ENCODE measurements at places on chromosomes 4 and X.

DNA sequence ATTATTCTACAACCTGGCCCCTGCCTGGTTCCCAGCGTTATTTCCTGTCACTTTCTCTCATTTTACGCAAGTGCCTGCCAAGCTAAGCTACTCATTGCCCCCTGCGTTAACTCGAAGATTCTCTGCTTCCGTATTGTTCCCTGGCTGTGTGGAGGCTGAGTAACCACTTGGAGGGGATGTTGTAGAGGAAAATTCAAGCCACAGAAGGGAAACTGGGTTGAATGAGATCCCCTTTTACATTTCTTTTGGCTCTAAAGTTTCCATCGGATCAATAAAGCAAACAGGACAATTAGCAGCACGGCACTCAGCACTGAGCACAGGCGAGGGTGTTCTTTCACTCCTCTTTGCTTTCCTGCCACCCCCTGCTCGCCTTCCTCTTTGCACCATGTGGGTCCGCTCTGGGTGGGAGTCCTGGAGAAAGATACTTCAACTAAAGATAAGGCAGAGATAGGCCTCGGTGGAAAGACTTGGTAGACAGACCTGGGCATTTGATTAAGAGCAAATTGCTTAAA, 4.2 kb upstream of the TMSB4X start:
- DNase-seq: peak; percentile 44

DNA sequence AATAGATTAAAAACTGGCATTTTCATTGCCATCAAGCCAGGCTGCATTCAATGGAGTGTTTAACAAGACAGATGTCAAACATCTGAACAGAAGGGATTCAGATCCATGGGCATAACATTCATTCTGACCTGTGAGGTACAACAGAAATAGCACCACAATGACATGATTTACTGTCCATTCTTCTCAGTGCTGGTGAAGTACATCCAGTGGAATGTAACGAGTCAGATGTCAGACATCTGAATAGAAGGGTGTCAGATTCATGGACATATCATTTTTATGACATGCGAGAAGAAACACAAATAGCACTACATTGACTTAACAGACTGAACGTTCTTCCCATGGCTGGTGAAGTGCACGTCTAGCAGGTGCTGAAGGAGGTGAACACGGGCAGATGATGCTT, 186.4 kb downstream of the PPP4R3C start:
- DNase-seq: no peak

DNA sequence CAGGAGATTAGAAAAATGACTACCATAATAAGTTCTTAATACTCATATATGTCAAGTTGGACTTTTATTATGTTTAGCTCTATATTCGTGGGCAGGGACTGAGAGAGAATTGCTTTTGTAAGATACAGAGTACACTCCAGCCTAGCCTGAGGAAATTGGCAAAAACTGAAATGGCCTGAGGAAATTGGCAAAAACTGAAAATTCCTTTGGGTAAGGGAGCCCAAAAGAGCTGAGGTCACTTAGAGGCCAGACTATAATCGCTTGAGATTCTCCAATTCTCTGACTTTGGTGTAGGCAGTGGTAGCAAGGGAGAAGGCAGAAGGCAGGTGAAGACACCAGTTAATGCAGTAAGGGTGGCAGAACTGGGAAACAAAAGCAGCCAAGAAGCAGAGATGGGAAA, 124.5 kb upstream of the HCCS start:
- DNase-seq: no peak

DNA sequence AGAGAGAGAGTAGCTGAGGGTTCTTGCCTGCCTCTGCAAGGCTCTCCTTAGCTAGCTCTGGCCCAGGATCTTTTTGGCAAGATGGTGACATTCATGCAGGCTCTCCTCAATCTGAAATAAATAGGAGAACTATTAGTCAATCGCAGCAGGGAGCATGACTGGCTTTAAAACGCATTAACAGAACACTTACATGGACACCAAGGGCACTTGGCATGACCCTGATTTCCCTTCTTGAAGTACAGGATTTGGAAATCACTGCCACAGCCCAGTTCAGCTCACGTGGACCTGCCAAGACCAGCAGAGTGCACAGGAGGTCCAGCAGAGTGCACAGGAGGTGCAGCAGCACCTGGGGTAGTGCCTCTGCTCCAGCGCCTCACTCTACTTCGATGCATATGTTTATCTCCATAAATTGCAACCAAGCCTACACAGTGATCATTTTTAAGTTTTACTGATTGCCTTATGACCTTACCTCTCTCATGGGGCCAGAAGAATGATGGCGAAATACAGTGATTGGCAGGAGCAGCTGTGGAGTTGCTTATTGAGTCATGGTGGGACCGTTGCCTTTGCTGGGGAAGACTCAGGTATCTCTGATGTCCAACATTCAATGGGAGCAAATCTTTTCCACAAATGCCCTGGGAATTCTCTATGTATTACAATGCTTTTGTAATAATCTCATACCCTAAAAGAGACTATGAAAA, 122.4 kb downstream of the SYNPO2 start:
- DNase-seq: no peak

- DNase-seq: no peak
Observed at GRCh38 chr4:173835903-173836302, 305.9 kb upstream of the HAND2 start.

DNA sequence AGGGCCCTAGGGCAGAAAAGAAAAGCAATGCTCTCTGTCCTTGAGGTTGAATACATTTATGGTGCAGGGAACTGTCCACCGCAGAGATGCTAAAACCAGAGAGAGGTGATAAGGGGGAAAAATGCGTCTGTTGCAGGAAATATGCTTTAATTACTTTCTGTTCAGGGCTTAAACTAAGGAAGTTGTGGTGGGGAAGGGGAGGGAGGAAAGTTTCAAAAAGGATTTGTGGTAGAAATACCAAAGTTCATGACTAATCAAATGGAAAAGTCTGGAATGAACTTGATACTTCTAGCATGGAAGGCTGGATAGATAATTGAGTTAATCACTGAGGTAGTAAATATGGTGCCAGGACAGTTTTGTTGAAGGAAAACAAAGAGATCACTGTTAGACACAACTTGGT, 99.0 kb downstream of the ASB9 start:
- DNase-seq: no peak

- DNase-seq: no peak
Observed at GRCh38 chr4:37935026-37935425, 25.2 kb upstream of the PTTG2 start.

GRCh38 chrX:153763989-153764755, at the start of gene PLXNB3:
PLXNB3 (plus strand) TSS chrX:153764249; CDS start chrX:153765536, 1,287 bp downstream.
- peak; percentile 88 for DNase-seq

- no peak for DNase-seq
Observed at GRCh38 chr4:111652986-111653385, 492.3 kb upstream of the FAM241A start.

DNA sequence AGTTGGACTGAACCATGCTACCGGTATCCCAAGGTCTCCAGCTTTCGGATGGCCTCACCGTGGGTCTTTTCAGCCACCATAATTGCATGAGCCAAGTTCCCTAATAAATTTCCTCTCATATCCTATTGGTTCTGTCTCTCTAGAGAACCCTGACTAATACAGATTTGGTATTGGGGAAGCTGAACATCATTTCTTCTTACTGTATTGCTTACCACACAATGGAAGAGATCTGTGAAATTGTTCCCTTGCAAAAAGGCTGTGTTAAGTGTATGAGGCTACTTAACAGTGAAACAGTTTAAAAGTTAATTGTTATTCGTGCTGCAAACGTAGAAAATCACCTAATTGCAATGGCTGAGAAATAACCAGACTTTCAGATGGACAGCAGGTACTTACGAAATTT, 34.0 kb downstream of the PLAC8 start:
- no peak for DNase-seq

GRCh38 chrX:15946783-15947580, 92.4 kb upstream of the AP1S2 start:
- DNase-seq: no peak

- DNase-seq: no peak
Observed at GRCh38 chrX:13380211-13380610, 60.4 kb upstream of the ATXN3L start.

DNA sequence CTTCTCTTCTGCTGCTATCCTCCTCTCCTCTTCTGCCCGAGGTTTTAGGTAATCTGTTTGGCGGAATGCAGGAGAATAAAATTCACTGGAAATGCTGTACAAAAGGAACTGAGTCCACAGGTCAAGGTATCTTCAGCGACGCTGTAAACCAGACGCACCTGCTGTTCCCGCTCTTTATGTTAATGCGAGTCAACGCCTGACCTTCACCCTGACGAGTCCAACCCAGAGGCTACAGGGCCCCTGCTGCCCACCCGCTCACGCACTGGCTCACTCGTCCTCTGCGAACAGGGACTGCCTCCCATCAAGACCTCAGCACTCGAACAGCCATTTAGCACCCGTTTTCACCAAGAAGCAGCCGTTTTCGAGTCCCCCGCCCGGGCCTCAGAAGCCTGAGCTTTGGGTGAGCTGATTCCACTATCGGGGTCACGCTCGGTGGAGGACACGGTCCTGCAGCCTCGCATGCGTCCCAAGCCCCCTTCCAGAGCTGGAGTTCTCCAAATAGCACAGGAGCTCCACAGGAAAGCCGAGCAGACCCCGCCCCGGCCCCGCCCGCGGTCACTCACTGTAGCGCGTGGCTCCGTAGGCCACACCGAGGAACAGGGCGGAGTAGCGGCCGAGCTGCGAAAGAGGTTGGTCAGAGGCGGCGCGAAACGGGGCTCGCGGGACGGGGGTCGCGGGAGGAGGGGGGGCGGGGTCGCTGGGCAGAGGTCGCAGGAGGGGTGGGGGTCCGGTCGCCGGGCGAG, 556 bp downstream of the ATP5ME start:
- DNase-seq: no peak

- no peak for DNase-seq
Observed at GRCh38 chr4:100566396-100566795, 48.6 kb upstream of the EMCN start.
